ENCODE measurements at places on chromosomes 5 and 9.
A peak's percentile ranks its signal among the peaks of the same experiment; 100 is the strongest.

DNA sequence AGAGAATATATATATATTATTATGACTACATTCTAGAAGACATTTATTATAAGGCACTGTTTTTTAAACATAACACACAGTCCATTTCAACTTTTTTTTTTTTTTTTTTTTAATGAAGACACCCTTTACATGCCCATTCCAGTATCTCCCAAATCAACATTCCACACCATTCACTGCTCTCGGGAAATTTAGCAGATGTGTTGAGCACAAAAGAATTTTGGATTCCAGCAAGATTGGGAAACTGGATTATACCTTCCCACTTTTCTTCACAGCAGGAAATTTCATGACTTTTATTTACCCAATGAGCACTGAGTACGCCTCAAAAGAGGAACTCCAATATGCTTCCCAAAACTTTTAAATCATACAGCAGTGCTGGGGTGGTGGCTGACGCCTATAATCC lies 333.6 kb upstream of the DAB2 start:
- no peak for DNase-seq

- DNase-seq: no peak
Observed at GRCh38 chr5:139806726-139807646, 11.4 kb downstream of the PSD2 start.

DNA sequence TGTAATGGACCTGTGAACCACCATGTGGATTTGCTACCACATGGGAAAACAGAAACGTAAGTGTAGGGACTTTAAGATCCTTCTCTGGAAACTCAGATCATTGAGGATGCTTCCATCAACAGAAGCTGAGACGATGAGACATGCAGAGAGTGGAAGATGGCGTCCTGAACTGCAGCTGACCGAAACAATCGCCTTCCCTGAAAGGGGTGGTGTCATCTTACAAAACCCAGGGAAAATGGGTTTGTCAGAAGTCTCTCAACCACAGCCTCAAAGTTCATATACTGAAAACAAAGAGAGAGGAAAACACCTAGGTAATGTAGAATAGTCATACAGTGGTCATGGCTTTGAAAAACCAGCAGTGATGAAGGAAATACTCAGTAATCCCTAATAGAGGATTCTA lies 6.6 kb upstream of the PTPN3 start:
- DNase-seq: no peak

DNA sequence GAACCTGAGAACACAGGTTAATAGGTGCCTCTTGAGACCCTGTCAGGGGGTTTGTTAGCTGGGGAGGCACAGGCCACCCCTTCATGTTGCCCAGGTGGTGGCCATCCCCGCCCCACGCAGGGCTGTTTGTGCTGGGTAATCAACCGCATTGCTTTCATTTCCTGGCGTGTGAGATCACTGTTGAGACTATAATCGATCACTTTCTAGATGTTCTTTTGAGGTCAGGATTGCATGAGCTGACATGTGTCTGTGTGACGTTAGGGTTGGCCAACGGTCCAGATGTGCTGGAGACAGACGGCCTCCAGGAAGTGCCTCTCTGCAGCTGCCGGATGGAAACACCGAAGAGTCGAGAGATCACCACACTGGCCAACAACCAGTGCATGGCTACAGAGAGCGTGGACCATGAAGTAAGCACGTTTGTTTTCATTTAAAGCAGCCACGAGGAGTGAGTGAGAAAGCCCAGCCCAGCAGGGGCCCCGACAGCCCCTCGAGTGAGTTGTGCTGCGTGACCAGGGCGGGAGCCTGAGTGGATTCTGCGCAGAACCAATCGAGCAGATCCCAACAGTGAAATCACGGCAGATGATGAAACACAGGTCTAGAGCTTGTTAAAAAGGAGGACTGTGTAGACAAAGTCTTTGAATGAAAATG lies 115.0 kb upstream of the CACNA1B start:
- no peak for DNase-seq

GRCh38 chr5:158499892-158500418 lies 599.8 kb downstream of the EBF1 start:
- DNase-seq: no peak

DNA sequence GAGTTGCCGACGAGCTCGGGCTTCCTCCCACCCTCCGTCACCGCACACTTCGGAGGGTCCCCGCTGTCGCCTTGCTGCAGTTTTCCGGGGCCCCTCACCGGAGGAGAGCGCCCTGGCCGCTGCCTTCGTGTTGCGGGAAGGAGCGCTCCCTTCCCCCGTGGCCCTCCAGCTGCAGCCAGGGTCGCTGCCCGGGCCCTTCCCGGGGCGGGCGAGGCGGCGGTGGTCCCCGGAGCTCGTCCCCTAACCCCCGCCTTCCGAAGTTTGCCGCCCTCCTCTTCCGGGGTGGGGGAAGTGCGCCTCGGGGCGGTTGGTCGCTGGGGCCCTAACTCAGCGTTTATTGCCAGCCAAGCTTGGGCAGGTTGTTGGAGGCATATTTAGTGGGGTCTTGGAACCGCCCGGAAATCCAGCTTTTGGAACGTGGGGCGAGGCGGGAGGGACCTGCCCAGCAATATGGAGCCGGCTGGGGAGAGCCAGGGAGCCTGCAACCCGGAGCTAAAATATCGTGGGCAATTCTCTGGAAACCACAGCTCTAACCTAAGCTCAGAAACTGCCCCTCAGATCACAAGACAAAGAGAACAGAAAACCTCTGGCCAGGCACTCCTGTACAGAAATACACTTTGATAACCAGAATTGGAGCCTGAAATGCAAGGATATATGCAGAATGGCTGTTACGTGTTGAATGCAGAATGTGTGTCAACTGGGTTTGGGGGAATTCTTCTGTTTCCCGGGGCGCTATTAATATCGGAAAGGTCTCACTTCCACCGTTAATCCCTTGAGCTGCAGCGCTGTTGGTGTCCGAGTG lies 890 bp downstream of the PIK3R1 start:
- peak; percentile 85 for DNase-seq

DNA sequence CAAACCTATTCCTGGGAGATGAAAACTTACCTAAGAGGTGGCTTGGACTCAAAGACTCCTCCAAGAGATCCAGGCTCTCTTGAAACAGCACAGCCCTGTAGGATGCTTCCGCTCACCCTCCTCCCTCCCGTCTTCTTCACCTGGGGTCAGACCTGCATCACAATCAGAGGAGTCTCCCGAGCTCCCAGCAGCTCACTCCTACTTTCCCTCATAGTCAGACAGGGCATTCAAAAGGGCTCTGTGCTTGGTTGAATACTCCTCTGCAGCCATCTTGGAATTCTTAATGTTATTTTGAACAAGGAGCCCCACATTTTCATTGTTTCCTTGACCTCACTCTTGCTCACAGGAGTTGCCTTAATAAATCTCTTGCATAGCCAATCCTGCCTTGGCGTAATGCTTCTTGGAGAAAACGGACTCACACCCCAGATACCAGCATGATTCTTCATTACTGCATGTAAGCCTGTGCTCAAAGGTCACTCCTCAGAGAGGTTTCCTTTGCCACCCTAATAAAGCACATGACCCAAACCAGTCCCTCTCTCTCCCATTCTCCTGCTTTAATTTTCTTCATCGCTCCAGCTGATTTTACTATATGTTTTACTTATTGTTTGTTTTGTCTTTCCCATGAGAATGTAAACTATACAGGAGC lies 47.1 kb upstream of the IFNK start:
- no peak for DNase-seq

DNA sequence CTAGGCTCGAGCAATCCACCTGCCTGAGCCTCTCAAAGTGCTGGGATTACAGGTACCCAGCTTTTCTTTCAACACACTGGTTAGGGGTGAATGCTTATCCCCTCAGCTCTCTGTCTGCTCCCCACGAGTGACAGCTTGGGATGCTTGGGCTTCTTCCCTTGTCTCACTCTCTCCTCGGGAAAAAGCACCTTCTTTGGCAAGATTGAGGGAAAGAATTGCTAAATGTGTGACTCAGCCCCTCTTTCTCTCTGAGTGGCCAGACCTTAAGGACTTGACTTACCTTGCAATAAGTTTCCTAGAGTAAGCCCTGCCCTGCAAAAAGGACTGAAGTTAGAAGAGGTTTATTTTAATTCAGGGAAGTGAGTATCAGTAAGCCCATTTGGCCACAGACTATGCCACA lies 68.1 kb upstream of the ERBIN start:
- no peak for DNase-seq

GRCh38 chr9:88653911-88654310 lies 118.9 kb downstream of the NXNL2 start:
- DNase-seq: no peak

DNA sequence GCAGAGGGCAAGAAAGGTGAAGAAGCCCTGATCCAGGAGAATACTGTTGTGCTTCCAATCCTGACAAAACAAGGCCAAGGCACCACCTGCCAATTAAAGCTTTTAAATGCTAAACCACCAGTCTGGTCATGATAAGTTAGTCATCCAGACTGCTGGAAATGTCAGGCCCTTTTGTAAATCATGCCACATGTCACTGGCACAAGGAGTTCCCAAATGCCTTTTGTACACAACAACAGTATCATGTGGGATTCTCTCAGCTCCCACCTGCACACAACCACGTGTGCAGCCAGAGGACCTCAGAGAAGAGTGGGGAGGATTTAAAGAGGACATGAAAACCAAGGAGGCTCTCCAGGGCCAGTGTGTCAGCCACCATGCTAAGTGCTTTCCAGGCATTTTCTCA lies 99.3 kb downstream of the CDK5RAP2 start:
- no peak for DNase-seq

GRCh38 chr9:16210440-16210839 lies 657.6 kb downstream of the CCDC171 start:
- no peak for DNase-seq

DNA sequence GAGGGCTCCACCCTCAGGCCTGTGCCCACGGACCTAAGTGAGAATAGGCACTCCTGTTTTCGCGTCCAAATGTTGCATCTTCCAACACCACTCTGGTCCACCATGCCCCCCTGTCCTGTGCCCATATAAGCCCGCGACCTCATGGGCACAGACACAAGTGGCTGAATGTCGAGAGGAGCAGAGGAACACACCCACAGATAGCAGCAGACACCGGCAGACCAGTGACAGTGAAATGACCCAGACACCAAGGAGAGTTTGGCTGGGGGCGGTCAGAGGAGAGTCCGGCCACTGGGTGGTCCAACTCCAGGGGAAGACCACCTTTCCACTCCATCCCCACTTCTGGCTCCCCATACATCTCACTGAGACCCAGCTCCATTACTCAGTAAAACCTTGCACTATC lies 161.4 kb upstream of the DAB2 start:
- no peak for DNase-seq

DNA sequence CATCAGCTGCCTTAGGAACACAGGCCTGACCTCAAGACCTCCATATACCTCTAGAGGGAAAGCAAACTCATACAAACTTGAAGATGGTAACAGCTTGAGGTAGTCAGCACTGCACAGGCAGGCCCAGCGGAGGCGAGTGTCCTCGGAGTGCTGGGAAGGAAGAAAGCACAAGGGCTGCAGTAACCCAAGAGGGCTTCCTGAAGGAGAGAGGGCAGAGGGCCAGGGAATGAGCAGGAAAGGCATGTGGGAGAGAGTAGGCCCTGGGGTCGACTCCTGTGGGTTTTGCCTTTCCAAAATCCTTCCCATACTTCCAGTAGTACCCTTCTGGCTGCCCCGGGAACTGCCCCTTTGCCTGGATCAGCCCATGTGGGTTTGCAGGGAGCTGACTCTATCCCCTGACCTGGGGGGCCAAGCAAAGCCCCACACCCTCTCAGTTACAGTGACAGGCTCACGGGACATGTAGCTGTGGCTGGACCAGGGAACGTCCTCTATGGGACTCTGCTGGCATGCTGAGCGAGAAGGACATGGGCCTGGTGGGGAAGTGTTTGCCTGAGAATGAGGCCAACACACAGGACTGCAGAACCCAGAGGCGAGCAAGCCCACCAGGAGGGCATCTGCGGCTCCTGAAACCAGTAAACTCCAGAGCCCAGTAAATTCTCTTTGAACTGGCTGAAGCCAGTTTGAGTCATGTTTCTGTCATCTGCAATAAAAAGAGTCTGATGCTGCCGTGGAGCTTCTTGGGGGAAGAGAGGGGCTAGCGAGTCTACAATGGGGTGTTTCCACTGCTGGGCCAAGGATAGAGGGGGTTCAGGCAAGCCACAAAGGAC lies 64.1 kb downstream of the COL23A1 start:
- DNase-seq: no peak

GRCh38 chr5:167412556-167412955 lies 878.9 kb upstream of the WWC1 start:
- DNase-seq: no peak

- DNase-seq: no peak
Observed at GRCh38 chr5:31626156-31626555, 12.8 kb upstream of the PDZD2 start.

GRCh38 chr9:135295551-135296300 lies 183.9 kb upstream of the PPP1R26 start:
- no peak for DNase-seq

GRCh38 chr5:176530393-176530982 lies 6.7 kb downstream of the RNF44 start:
- DNase-seq: no peak

GRCh38 chr5:166251786-166252185 lies 2039.7 kb upstream of the WWC1 start:
- no peak for DNase-seq

DNA sequence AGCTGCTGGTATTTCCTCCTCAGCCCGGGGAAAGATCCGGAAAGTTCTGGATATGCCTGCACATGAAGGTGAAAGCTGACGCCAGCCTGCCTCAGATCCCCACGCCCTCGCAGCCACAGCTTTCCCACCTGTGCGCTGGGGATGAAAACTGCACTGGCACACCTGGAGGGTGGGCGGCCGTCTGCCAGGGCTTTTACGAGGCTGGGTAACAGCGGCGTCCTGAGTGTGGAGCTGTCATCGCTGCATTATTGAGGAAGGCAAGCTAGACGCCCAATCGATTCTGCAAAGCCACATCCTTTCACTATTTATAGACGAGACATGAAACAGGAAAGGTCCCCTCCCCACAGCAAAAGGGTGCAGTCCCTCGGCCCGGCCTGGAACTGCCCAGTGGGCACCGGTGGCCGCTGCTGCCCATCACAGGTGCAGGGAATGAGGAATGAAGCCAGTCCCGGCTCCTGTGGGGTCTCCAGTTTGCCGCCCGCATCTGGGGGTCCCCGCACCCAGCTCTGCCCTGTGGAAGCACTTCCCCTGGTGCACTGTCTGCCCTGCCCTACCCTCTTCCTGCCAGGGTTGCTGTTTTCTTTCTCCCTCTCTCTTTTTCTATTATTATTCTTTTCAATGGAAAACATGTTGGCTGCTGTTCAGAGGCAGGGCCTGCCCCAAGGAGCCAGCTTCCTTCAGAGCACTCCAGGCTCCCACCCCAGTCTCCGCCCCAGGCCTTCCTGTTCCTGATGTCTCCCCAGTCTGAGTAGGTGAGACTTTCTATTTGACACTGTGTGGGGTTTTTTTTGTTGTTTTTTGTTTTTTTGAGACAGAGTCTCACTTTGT lies 7.0 kb downstream of the NOTCH1 start:
- DNase-seq: peak; percentile 81

- DNase-seq: no peak
Observed at GRCh38 chr5:133794771-133795415, 173.5 kb downstream of the C5orf15 start.

GRCh38 chr5:136769900-136770684 lies 404.7 kb upstream of the TRPC7 start:
- no peak for DNase-seq

- DNase-seq: no peak
Observed at GRCh38 chr5:121009058-121009457, 545.0 kb downstream of the PRR16 start.

Data from activated CD8-positive, alpha-beta memory T cell treated with anti-CD3 and anti-CD28 coated beads for 24 hours (primary cell).